ENCODE measurements at places on chromosomes 12 and 14.

GRCh38 chr12:12445165-12445881 is 88.4 kb downstream of the BORCS5 start:
- no peak for ATAC-seq

DNA sequence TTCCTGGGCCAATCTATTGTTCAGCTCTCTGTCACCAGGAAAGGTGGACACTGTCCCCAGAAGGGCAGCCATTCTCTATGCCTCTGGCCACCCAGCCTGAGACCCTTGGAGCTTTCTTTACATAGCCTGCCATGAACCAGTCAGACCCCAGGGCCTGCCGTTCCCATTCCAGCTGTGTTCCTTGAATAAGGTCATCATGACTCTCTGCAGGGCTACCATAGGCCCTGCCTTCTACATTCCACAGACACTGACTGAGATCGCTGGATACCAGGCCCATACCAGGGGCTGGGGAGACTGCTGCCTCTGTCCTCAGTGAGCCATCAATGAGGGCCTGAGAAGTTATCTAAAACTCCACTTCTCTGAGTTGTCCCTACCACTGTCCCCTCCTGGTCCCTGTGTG is 75.5 kb downstream of the SYNE3 start:
- peak; percentile 75 for ATAC-seq

- no peak for ATAC-seq
Observed at GRCh38 chr12:75487308-75487707, 6.8 kb downstream of the GLIPR1 start.

DNA sequence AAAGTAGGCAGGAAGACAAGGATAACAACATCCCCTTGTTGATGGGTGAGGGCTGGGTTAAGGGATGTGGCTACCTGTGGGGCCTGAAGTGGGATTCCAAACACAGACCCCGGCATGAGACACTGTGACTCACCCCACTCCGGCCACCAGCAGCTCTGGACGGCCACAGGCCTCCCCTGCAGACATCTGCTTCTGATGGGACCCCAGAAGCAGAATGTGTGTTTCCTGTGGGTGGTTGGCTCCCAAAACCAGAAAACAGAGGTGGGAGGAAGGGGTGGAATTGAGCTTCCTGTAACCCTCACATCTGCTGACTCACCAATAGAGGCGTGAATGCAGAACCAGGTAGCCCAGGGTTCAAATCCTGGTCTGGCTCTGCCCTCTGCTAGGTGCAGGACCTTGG is 216.6 kb upstream of the PWP1 start:
- ATAC-seq: no peak

DNA sequence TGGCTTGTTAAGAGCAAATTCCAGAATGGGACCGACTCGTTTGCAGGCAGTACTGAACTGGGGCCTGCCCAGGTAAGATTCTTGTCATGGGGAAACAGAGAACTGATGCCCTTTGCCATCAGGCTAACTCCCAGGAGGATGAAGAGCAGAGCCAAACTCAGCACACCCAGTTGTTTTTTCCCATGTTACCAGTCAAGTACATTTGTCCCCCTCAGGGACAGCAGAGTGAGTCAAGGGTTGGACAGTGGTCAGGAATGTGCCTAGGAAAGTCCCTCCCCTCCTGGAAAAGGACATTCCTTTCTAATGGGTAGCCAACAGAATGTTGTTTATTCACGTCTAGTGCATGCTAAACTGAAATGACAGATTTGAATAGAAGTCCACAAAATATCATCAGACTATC is 1.6 kb downstream of the ART4 start:
- peak; percentile 73 for ATAC-seq

- no peak for ATAC-seq
Observed at GRCh38 chr14:82854901-82855300, 1321.2 kb upstream of the SEL1L start.

DNA sequence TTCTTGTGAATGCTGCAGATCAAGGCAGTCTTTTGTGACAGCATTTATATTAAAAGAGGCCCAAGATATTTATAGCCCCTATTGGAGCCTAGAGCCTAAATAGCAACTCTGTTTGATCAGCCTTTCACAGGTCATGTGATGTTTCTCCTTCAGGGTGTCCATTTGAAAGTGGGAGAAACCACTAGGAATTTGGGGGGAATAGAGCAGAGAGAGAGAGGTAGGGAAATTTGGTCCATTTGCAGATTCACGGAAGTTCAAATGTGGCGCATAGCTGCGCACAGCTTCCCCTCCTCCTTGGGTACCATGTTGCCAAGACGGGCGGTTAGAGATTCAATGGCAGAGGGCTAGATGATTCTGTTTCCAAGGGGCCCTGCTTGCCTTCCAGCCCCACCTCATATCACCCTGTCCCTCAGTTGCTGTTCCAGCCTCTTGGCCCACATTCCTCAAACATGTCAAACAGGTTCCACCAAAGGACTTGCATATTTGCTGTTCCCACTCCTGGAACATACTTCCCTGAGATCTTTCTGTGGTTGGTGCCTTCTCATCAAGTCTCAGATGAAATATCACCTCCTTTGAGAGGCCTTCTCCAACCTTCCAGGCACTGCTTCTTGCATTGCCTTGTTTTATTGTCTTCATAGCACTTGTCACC is 220.8 kb downstream of the CHST11 start:
- ATAC-seq: no peak

DNA sequence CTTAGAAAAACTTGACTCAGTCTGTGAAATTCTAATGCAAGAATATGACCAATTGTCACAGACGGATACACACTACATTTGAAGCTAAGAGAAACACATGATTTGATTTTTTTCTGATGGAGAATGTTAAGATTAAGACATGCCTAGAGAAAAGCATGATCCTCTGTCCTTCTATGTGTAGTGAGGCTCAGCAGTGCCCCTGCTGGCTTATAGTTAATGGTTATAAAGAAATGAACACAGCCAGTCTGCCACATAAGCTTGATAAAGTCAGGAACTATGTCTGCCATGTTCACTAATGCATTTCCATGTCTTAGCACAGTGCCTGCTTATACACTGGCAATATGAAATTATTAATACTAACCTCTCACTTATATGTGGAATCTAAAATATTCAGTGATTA is 168.1 kb upstream of the DAAM1 start:
- peak; percentile 93 for ATAC-seq

GRCh38 chr12:119624966-119625365 is 31.4 kb downstream of the TMEM233 start:
- peak; percentile 77 for ATAC-seq

GRCh38 chr12:53498235-53498630 is 1.0 kb downstream of the MAP3K12 start:
- no peak for ATAC-seq

DNA sequence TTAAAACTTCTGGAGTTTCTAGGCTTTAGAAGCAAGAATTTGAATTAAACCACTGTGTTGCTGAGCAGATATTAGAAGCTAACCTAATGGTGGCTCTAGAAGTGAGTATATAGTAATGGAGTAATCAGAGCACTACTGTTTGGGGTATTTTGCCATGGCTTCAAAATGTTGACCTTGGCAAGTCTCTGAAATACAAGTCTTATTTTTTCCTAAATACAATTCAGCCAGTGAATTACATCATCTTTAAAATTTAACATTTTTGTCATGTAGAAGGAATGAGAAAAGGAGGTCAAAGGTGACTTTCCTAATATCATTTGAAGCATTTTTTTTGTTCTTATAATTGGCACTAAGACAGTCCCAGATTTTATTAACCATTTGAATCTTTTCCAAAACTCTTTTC is 25.2 kb downstream of the PMCH start:
- no peak for ATAC-seq

- ATAC-seq: no peak
Observed at GRCh38 chr12:80986224-80986623, 48.5 kb upstream of the LIN7A start.

DNA sequence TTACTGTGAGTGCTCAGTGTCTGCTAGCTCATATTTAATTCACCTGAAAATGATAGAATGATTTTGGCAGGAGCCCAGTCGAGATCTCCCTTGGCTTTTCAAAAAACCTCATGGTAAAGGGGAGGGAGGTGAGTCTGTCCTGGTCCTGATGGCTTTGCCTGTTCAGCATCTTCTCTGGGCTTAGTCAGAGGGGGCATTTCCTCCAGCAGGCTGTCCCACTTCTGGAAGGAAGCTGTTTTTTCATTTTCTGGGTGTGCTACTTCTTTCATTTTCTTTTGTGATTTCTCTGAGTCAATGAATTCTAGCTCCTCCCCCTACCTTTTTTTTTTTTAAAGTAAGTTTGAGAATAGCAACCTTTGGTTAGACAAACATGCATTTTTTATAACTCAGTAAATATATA is 58.8 kb downstream of the TMX1 start:
- ATAC-seq: peak; percentile 40

DNA sequence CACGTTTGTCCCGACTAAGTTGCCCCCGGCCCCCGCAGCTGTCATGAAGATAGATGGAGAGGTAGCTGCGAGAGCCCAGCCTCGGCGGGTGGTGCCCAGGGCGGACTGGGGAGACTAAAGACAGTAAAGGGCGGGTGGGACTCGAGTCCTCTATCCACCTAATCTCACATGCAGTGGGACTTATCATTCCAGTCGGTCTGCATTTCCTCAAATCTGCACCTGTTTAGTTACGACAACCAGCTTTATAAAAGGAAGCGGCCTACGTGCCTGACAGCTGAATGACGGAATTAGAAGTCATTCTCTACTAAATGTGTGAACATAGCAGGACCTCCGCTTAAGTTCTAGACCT is 109.8 kb upstream of the EGLN3 start:
- ATAC-seq: no peak

DNA sequence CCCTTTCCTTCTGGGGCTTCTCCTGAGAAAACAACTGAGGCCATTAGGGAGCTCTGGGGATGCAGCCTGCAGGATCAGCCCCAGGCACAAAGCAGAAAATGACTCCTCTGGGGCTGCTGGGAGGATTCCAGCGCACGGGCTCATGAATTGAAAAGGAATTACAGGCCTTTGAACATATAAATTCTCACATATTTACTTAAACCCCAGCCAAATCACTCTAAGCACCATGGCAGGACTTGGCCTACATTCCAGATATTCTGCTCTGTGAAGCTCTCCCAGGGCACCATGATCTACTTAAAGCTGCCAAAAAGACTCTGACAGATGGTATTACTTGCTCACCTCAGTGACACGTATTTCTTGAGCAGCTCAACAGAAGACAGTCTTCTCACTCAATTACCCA is 87.2 kb downstream of the ZFC3H1 start:
- ATAC-seq: no peak

DNA sequence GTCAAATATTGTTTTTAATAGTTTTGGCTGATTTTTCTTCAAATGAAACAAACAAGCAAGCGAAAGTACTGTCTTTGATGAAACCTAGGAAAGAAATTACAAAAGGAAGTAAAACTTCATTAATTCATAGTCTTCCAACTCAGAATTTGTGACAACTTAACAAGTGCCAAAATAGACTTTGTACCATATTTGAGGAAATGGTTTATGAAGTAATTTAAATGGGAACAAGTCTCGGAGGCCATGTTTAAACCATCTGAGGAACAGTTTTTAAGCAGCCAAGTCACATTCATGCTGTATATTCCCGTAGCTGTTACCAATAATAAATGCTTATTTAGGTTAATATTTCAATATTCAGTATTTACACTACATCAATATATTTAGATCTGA is 745 bp upstream of the ARHGDIB start:
- ATAC-seq: no peak

GRCh38 chr12:75951399-75952278 is 79.9 kb downstream of the PHLDA1 start:
- no peak for ATAC-seq

DNA sequence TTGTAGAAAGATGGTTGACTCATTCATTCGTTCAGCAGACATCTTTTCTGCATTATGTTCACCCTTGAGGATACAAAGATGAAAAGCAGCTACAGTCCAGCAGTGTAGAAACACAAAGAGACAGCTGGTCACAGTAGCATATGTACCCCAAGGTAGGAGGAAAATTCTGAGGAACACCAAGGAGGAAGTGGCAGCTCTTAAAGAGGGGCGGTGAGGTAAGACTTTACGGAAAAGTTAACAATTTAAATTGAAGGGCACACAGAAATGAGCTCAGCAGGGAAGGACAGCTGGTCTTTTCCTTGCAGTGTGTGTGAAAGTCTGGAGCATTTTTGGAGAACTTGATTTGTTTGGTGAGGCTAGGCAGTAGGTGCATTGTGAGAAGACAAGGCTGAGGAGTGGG is 3.5 kb downstream of the SLC35E3 start:
- ATAC-seq: no peak

GRCh38 chr12:11147420-11147819 is 13.0 kb upstream of the TAS2R30 start:
- ATAC-seq: no peak

- no peak for ATAC-seq
Observed at GRCh38 chr12:52795694-52796428, at the start of gene KRT3. Gene KRT3, minus strand, starts transcription at chr12:52796117. Its CDS starts 75 bp downstream, at chr12:52796042.

GRCh38 chr12:51860986-51861385 is 12.5 kb upstream of the FIGNL2 start:
- no peak for ATAC-seq

- no peak for ATAC-seq
Observed at GRCh38 chr14:56487761-56488160, 91.8 kb upstream of the TMEM260 start.

DNA sequence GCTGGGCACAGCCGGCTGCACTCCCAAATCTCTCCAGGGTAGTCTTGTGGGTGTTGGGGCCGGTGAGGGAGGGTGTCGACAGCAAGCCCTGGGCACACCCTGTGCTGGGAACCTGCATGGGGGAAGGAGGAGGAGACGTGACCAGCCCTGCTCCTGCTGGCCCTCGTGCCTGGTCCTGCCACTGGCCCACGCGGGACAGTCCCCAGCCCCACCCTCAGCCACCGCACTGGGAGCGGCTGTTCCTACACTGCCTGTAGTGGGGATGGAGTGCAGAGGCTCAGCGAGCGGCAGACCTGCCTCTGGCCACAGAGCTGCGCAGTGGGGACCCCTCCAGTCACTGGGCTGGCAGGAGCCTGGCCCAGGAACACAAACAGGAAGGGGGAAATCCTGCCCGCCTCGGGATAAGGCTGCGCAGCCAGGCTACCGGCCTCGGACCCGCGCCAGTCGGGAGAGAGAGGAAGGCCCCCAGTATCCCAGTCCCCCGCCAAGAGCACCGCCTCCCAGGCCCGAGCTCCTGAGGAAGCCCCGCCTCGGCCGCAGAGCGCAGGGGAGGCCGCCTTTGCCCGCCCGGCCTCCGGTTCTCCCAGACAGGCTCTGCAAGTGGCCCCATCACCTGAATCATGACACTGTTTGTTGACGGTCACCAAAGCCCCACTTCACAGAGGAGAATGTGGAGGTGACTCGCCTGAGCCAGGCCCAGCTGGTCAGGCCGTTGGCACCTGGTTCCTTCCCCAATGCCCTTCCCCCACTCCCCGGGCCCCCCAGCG is 10.6 kb downstream of the AHNAK2 start:
- no peak for ATAC-seq

DNA sequence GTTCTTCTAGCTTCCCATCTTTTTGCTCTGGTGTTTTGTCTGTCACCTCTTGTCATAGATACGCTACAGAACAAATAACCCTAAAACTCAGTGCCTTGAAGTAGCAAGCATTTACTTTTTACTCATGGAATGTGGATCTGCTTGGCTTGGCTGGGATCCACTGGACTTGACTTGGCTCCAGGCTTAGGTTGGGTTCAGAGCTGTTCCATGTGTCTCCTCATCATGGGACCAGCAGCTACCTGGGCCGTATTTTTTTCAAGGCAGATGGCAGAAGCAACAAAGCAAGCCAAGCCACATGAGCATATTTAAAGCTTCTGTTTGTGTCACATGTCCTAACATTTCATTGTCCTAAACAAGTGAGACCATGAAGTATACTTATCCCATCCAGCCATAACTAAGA is 48.7 kb upstream of the ATF1 start:
- ATAC-seq: no peak

Measured in SK-N-SH treated with all-trans-retinoic acid at 6 μM for 48 hours (cell line).